Activated CD4-positive, alpha-beta T cell treated with anti-CD3 and anti-CD28 coated beads, Interleukin-10, Interleukin-2, amounts not matched to agents 100 ng/mL and 50 ng/mL, durations not matched to agents 16 hours and 8 hours (primary cell): ENCODE measurements at places on chromosomes 5 and 9.

DNA sequence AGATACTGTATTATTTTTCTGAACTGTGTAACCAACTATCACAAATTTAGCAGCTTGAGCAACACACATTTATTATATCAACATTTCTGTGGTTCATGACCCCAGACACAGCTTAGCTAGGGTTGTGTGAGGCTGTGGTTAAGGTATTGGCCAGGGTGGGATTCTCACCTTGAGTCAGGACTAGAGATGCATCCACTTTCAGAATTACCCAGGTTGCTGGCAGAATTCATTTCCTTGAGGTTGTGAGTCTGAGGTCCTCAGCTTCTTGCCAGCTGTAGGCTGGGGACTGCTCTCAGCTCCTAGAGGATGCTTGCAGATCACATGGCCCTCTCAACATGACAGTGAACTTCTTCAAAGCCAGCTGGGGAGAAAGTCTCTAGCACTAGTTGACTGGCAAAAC lies 122.5 kb upstream of the RASGRF2 start:
- peak; percentile 89 for DNase-seq

- DNase-seq = no peak
Observed at GRCh38 chr5:147902609-147903115, 3.7 kb downstream of the C5orf46 start.

GRCh38 chr5:170420806-170421412 lies 31.7 kb upstream of the KCNMB1 start:
- peak; percentile 66 for DNase-seq

DNA sequence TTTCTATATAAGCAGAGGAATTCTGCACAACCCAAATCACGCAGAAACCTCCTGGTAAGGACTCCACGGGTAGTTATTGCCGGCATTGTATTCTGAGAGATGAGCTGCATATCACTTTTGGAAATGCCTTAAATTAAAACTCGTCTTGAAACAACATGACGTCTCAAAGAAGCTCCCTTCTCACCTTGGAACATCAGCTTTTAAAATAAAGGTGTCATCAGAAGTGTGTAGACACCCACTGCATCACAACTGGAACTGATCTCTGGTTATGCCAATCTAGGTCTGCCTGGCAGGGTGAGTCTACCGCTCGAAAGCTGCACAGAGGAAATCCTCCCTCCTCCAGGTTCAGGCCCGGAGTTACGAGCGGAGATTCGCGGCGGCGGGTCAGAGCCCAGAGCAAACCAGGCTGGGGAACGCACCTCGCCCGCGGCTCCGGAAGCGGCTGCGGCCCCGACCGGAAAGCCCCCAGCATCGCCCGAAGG lies 974 bp upstream of the SLC12A2 start:
- DNase-seq = no peak

GRCh38 chr9:107447834-107448233 lies 41.7 kb downstream of the KLF4 start:
- no peak for DNase-seq

DNA sequence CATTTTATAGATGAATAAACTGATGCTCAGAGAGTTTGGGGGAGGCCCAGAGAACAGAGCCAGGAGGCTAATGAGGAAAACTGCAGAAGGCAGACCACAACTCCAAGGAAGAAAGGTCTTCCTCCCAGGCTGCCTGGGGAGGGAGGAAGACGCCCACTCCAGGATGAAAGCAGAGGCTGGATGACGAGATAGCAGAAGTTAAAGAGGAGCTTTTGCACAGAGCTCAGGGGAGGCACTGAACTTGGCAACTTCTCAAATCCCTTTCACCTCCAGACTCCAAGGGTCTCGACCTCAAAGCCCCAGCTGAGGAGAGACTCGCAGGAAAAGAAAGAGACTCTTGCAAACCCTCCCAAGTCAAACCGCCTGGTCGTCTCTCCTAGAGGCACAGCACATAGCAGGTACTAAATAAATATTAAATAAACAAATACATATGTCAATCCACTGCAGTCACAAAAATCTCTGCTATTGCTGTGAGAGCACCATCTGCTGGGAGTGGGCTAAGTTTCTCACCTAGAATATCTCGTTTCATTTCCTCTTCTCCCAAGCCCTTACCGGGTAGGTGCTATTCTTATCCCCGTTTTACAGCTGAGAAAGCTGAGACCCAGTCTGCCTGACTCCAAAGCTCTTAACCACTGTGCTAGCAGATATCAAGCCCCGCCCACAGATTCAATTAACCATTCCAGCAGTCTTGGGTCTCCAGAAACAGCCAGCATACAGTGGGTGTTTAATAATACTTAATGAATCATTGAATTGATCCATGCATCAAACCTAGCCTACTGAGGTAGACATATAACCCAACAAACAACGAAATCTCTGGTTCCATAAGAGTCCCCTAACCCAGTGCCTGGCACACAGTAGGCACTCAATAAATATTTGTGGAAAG lies 97.8 kb upstream of the HAND1 start:
- DNase-seq = no peak

GRCh38 chr5:102048940-102049339 lies 247.1 kb downstream of the SLCO4C1 start:
- DNase-seq = no peak

DNA sequence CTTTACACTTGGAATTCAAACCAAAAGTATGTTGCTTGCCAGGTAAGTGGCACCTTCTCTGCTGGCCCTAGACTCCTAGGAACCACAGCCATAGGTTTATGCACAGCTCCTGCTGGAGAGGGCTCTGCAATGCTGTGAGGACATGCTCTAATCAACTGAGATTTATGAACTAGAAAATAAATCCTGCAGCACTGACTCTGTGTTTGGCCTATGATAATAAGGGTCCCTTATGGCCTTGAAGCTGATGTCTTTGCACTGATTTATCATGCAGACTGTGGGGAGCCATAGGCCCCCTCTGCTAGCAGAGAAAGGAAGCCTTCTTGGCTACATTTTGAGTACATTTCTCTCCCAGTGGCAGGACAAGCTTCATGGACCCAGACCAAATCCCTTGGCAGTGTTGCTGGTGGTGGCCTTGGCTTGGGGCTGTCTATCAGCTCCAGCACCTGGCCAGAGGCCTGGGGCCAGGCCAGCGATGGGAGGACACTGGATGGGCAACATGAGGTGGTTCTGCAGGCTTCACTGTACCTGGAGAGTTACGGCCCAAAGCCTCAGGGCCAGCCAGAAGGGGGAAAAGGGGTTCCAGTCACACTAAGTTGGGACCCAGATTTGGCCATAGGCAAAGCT lies 178.0 kb downstream of the SEMA6A start:
- DNase-seq = no peak

DNA sequence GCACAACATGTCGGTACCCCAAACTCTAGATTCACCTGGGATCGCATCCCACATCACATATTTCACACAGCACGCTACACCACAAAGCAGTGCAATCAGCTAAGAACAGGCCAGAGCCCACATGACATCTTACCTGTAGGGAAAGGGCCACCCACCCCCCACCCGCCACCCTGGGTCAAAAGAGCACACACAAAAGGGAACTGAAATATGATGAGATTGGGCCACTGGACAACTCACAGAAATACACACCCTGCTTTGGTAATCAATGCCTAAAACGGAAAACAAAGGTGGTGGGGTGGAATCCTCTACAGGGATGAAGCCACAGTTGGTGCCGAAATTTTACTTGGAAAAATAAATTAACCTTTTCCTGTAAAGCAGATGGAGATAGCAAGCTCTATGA lies 13.1 kb downstream of the RETREG1 start:
- no peak for DNase-seq

DNA sequence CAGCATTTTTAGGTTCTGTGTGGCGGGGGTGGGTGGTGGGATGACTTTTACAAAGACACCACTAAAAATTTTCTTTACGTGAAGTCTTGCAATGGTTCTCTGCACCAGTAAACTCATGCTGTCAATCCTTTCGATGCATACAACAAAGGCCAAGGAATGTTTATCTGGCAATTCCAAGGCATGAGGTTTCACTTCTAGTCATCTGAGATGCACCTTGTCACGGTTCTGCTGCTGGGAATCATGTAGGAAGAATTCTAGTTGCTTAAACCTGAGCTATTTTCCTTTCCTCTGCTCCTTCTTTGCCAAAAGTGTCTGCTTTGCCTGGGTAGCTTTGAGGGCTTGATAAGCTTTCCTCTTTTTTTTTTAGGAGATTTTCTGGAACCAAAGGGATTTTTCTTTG lies 1204.5 kb upstream of the SEMA6A start:
- DNase-seq = no peak

GRCh38 chr9:133428617-133429101 lies 6.5 kb downstream of the ADAMTS13 start:
- DNase-seq = no peak

DNA sequence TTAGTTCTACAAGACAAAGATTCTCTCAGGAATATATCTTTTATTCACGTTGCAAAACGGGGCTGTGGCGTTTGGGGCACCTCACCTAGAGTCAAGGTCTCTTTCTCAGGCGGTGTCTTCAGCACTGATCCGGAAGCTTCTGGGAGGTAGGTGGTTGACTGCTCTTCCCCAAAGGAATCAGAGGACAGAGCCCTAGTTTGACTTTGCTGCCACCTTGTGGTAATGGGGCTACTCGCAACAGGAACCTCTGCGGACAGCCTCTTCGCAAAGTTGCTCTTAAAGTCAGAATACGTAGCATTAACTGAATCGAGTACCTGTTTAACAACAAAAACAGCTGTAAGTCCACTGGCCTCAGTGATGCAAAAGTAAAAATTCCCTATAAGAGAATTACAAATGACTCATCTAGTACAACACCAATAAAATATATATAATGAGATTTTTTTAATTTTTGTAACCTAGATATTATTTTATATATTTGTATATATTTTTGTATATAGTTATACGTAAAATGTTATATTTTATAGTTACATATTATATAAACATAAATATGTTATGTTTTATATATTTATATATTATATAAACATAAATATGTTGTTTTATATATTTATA lies 13.3 kb upstream of the GPX8 start:
- peak; percentile 91 for DNase-seq

DNA sequence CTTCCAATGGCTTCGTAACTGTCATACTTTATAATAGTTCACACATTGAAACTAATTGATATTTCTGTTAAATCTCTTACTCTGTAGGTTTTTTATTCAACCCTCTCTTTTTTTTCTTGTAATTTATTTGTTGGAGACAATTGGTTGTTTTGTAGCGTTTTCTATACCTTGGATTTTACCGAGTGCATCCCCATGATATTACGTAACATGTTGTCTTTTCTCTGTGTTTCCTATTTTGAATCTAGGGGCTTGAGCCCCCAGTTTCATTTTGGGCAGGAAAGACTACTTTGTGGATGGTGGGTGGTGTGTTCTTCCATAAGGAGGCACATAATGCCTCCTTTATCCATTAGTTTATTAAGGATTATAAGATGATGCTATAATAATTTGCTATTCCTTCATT lies 7.4 kb downstream of the MRPL22 start:
- DNase-seq = no peak

GRCh38 chr9:106769331-106769730 lies 93.6 kb upstream of the ZNF462 start:
- no peak for DNase-seq

GRCh38 chr9:110967196-110967595 lies 71.1 kb downstream of the LPAR1 start:
- DNase-seq = no peak

GRCh38 chr5:165502893-165503691 lies 1997.7 kb downstream of the MAT2B start:
- no peak for DNase-seq

GRCh38 chr5:19546521-19546920 lies 441.5 kb downstream of the CDH18 start:
- DNase-seq = no peak

GRCh38 chr5:151317871-151318270 lies 14.3 kb upstream of the SLC36A3 start:
- no peak for DNase-seq

- no peak for DNase-seq
Observed at GRCh38 chr5:78588507-78588906, 60.1 kb downstream of the LHFPL2 start.
